ENCODE measurements at places on chromosomes 16 and 17.

GRCh38 chr17:61532826-61533225, 58.2 kb downstream of the NACA2 start:
- no peak for DNase-seq

DNA sequence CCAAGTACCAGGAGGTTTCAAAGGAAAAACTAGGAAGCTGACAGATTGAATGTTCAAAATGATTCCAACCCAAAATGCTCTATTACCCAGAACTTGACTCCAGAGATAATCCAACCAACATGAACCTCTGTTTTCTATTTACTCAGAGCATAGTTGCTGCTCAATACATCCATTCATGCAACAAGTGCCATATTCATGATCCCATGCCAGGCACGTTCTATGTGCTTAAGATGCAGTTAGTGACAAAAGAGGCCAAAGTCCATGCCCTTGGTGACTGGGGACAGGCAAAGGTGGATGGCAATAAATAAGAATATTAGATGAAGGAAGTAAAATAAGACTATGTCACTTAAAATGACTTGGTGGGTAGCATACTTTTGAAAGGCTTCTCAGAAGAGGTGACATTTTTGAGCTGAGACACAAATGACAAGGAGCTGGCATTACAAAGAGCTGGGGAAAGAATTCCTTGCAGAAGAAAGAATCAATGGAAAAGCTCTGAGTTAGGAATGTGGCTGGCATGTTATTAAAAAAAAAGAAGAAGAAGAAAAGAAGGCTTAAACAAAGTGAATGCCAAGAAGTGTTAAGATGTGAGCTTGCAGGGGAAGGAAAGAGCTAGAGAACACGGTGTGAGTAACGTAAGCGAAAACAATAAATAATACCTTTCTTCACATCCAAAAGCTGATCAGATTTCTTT, 34.5 kb downstream of the TOX3 start:
- DNase-seq, result no peak

GRCh38 chr17:27845264-27846041, 45.1 kb upstream of the NOS2 start:
- no peak for DNase-seq

DNA sequence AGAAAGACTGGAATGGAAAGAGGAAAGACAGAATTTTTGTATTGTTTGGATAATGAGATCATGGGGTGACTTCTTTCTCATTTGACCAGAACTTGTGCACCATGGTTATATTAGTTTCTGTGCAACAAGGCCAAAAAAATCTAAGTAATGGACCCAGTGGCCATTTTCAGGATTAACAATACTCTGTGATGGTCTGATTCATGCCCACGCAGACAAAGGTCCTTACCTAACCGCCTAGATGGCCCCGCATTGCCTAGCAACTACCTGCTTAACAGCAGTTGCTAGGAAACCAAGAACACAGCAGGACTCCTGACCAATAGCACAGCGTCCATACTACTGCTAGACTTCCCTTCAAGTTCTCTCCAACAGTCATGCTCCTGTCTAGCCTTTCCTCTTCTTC, 22.4 kb downstream of the MIS12 start:
- no peak for DNase-seq

GRCh38 chr16:30647274-30647571, 3.5 kb upstream of the PRR14 start:
- no peak for DNase-seq

GRCh38 chr17:13016881-13017654, 759 bp downstream of the ELAC2 start:
- DNase-seq, result no peak

- no peak for DNase-seq
Observed at GRCh38 chr16:46620266-46621005, 743 bp downstream of the SHCBP1 start.

DNA sequence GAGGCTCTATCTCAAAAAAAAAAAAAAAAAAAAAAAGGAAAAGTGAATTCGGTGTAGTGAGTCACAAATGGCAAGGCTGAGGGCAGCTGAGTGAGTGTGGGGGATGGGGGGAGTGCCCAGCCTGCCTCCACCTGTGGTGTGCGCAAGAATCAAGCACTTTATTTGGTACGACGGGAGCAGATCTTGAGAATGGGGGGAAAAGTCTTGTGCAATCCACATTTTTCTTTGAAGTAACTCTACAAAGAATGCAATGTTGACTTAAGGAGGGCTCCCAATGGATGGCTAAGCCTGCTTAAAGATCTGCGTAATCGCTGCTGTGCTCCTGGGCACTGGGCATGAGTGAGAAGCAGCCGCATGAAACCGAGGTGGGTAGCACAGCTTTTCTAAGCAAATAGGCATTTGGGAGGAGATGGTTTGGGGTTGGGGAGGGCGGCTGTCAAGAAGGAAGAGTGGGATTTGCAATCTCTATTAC, 28.2 kb downstream of the ATP2C2 start:
- no peak for DNase-seq

GRCh38 chr17:69561462-69561861, 147.0 kb downstream of the MAP2K6 start:
- DNase-seq, result no peak

DNA sequence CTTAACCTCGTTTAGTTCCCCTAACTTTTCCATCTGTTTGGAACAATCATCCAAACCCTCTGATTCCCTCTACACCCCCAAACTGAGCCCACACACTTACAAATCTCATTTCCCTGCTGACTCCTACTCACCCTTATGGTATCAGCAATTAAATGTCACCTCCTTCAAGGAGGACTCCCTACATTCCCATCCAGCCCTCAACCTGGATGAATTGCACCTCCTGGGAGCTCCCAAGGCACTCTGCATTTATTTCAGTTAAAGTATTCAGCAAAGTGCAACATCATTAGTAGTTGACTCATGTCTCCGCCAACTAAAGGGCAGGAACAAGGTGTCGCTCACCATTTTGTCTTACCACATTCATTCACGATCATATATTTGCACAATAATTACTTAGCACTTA, 353.5 kb downstream of the TMEM114 start:
- no peak for DNase-seq

DNA sequence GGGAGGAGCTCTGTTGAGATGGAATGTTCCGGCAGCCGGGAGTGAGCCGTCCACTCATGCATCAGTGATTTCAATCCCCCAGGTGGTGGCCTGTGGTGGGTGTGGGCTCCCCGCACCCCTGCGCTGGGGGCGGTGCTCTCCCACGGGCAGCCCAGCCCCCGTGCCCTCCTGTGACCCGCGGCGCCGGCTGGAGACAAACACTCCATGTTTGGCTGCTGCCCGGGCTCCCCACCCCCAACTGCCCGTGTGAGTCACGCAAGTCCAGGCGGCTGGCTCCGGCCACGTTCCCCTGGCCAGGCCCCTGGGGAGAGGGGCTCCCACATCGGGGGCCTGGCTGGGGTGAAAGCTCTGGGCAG, 29.4 kb downstream of the CACNA1H start:
- DNase-seq, result no peak

- peak; percentile 75 for DNase-seq
Observed at GRCh38 chr17:45218895-45219661, 2.6 kb upstream of the FMNL1 start.

DNA sequence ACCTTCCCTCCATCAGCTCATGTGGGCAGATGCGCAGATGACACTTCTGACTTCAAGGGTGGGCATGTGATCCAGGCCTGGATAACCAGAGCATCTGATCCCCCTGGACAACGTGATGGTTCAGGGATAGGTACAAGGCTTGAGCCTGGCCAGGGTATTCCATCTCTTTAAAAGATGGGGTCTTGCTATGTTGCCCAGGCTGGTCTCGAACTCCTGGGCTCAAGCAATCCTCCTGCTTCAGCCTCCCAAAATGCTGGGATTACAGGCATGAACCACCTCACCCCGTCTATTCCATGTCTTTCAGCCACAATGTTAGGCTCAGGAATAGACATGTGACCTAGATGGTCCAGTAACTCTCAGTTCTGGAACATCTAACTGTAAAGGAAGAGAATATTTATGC, 20.8 kb downstream of the CRYM start:
- no peak for DNase-seq

DNA sequence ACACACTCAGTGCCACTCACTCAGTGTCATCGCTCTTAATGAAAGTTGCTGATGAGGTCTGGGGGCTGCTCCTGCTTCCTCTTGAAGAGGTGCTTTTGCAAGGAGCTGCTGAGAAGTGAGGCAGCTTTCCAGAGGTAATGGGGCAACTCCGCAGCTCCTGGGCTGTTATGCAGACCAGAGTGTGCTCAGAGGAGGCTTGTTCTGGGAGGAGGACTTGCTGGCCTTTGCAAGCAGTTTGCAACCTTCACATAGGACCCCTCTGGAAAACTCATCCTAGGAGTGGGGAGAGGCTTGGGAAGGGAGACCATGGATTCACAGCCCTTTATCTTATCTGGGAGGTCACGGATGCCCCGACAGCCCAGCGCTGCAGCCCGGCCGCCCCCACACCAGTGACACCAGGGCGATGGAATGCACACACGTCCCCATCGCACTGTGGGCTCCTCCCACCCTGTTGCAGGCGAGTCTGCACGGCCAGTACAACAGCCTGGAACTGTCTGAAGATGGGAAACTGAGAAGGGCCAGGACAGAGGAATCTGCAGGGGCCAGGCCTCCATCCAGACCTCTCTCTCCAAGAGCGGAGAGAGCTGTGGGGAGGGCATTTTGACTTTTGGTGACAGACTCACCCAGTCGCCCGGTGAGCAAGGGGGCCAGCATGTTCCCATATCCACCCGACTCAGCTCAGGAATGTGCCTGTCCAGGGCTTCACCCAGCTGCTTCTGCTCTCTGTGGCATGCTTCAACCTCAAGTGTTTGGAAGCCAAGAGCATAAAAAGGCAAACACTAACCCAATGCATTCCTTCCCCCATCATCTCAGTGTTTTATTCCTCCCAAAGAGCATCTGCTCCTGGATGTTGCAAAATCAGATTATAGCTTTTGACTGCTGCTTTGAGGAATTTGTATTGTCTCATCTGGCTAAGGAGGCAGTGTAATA, 78.6 kb upstream of the ZNF469 start:
- no peak for DNase-seq

DNA sequence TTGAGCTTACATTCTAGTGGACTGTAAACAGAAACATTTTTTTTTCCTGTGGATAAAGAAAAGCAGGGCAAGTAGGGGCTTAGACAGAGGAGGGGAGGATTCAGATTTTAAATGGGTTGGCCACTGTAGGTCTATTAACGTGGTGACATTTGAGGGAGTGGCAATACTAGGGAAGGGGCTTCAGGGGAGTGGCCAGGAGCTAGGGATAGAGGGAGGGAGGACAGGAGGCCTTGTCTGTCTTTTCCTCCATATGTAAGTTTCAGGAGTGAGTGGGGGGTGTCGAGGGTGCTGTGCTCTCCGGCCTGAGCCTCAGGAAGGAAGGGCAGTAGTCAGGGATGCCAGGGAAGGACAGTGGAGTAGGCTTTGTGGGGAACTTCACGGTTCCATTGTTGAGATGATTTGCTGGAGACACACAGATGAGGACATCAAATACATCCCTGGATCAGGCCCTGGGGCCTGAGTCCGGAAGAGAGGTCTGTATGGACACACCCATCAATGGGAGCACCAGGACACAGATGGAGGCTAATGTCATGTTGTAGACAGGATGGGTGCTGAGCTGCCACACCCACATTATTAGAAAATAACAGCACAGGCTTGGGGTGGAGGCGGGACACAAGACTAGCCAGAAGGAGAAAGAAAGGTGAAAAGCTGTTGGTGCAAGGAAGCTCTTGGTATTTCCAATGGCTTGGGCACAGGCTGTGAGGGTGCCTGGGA, 6.5 kb upstream of the HBM start:
- no peak for DNase-seq
